ENCODE measurements at places on chromosomes 2 and 18. TPM values are rescaled to one million over a fixed set of nuclear protein-coding genes. Genes with fewer than 3 reads are reported as not detected.

DNA sequence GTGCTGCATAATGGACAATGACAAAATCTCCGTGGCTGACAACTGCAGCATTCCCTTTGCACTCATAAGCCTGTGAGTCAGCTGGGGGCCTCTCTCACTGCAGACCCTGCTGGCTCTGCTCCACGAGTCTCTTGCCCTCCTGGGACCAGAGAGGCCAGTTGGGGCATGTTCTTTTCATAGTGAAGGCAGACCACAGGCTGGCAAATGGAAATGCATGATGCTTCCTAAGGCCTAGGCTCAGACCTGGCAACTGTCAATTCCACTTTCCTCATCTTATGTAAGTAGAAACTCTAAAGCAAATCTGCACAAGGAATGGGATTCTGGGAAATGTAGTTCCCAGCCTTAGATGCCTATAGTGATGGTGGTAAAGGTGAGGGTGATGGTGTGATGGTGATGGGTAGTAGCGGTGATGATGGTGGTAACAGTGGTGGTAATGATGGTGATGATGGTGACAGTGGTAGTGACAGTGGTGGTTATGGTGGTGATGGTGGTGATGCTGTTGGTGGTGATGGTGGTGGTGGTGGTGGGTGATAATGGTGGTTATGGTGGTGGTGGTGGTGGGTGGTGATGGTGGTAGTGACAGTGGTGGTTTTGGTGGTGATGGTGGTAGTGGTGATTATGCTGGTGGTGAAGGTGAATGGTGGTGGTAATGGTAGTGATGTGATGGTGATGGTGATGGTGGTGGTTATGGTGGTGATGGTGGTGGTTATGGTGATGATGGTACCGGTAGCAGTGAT, 185.8 kb upstream of the ARL4C start:
- no peak overlapping the region for H3K27ac ChIP-seq
- H3K36me3 ChIP-seq, result no peaks in the 10 kb centered on the region
- no peaks in the 10 kb centered on the region for H3K27me3 ChIP-seq
- no peak overlapping the region for H3K4me3 ChIP-seq
- no peak for DNase-seq

DNA sequence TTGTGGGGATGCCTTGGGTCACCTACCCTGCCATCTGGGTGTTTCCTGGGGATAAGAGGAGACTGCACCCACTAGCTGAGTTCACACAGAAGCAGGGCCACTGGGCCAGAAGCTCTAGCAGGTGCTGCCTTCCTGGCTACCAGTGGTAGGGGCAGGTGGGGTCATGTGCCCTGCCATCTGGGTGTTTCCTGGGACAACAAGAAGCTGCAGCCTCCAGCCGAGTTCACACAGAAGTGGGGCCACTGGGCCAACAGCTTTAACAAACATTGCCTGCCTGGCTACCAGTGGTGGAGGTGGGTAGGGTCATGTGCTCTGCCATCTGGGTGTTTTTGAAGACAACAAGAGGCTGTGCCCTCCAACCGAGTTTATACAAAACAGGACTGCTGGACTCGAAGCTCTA, 282.2 kb upstream of the SYT4 start:
- H3K4me1 ChIP-seq, result no peaks in the 10 kb centered on the region
- no peak overlapping the region for H3K27ac ChIP-seq
- no peak overlapping the region for H3K4me3 ChIP-seq
- no peak for DNase-seq
- H3K36me3 ChIP-seq, result no peaks in the 10 kb centered on the region
- no peaks in the 10 kb centered on the region for H3K27me3 ChIP-seq

DNA sequence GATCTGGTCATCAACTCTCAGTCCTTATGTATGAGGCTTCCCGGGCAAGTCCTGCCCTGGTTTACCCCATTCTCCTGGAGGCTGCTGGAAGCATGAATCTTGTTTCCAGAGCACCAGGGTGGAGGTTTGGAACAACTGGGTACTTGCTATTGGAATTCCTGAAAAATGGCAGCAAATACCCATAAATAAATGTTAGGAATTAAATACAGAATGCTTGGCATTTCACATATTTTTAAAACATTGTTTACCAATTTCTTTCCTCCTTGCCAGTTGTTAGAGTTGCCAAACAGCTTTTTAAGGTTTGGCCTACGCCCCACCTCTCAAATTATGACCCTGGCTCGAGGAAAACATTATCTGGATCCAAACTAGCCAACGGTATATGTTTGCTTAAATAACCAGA, 90.6 kb upstream of the ZCCHC2 start:
- DNase-seq, result no peak
- H3K27me3 ChIP-seq, result 0 out of 2 replicates have a peak, but pooled peaks cover 5% of the 10 kb centered on the region
- no peak overlapping the region for H3K27ac ChIP-seq
- no peaks in the 10 kb centered on the region for H3K4me1 ChIP-seq
- H3K36me3 ChIP-seq, result no peaks in the 10 kb centered on the region
- H3K4me3 ChIP-seq, result no peak overlapping the region

The TUBA4A gene
- 117 TPM for total RNA-seq

The ARHGAP15 gene
- total RNA-seq, result 44.8 TPM

All from GM12878 (cell line).